Fibroblast of villous mesenchyme (primary cell): ENCODE measurements at places on chromosomes 2 and 18.

- DNase-seq = peak; percentile 73
Measured at GRCh38 chr18:44742718-44743311, 62.1 kb downstream of the SETBP1 start.

- no peak for DNase-seq
Measured at GRCh38 chr18:78999939-79000338, 20.3 kb downstream of the SALL3 start.

- no peak for DNase-seq
Measured at GRCh38 chr2:5519286-5519685, 172.9 kb upstream of the SOX11 start.

- no peak for DNase-seq
Measured at GRCh38 chr2:100194951-100195350, 52.6 kb upstream of the AFF3 start.

DNA sequence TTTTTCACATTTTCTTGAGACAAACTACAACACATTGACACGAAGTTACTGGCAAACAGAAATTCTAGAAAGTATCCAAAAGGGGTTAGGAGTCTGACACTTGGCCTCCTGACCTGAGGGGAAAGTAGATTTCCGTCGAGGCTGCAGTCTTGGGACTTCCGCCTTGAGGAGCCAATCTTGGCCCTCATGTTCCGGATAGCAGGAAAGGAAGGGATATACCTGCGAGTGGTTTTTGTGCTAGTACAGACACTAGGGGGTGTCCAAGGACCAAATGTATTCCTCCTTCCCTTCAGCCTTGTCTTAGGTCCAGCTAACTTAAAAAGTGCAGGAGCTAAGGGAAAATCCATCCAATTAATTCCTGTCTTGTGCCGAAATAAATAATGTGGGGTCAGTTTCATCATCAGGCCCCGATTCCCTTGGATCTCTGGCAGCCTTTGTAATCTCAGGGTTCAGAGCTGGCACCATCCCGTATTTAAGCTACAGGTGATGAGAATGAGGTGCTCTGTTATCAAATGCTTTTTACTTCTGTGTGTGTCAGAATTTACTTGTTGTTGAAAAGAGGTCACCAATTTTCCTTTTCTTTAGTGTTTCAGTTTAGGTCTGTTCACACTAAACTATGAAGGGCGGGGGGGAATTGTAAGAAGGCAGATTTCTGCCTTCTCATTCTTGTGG, 330.2 kb upstream of the FANCL start:
- DNase-seq = peak; percentile 72

DNA sequence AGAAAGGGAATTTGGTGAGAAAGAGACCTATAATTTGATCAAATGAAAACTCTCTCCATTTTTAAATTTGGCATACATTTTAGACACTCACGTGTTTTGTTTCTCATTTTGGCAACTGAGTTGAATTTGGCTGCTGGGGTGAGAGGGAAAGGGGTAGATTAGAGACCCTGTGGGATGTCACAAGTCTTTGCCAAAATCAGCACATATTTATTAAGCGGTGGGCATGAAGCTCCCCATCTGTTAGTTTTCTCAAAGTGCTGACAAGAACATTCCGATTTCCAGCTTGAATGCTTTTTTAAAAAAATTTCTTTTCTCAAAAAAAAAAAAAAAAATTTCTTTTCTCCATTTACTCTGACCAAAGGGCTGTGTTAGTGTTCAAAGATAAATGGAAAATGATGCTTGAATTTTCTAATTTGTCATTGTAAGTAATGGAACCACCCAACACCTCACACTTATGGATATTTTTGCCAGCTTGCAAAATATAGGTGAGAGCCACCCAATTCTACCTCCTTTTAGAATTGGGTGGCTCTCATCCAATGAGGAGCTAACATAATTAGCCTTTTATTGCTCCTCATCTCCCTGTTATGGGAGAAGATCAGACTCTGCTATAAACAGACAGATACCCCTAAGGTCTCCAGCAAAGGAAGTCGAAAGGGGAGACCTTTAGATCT, 222.9 kb upstream of the FN1 start:
- no peak for DNase-seq

- peak; percentile 71 for DNase-seq
Measured at GRCh38 chr2:150610670-150611279, 123.3 kb upstream of the RND3 start.

GRCh38 chr2:171957061-171957460, 34.8 kb downstream of the HAT1 start:
- DNase-seq = peak; percentile 17

DNA sequence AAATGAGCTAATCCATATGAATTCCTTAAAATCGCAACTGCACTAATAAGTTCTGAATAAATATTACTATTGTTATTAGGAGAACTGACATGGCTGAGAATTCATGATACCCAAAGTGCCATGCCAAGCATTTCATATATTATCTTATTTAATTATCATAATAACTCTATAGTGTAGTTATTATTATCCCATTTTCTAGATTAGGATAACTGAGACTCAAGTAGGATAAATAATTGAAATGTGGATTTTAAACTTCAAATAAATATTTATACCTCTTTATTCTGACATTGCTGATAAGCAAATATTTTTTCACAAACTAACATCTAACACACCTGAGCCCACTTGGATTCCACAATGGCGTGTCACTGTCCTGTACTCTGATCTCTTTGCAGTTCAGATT, 492.7 kb downstream of the IRS1 start:
- no peak for DNase-seq

GRCh38 chr2:3666613-3666975, 8.6 kb downstream of the ALLC start:
- no peak for DNase-seq

DNA sequence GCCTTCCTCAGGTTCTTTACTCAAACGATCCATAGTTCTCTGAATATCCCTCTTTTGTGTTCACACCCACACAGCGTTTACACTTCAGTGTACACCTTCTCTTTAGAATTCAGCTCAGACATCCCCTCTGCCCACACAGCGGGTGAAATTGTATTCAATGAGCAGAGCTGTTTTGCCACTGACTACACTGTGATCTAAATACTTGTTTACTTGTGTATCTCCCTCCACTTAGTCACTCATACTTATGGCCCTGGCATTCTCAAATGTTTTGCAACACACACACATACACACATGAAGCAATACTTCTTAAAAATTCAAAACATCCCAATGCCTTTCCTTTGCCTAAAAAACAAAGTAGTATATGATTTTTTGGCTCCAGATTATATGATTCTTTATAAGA, 297.1 kb downstream of the TMX3 start:
- peak; percentile 86 for DNase-seq

- peak; percentile 66 for DNase-seq
Measured at GRCh38 chr2:27959496-27959895, 69.0 kb downstream of the BABAM2 start.

DNA sequence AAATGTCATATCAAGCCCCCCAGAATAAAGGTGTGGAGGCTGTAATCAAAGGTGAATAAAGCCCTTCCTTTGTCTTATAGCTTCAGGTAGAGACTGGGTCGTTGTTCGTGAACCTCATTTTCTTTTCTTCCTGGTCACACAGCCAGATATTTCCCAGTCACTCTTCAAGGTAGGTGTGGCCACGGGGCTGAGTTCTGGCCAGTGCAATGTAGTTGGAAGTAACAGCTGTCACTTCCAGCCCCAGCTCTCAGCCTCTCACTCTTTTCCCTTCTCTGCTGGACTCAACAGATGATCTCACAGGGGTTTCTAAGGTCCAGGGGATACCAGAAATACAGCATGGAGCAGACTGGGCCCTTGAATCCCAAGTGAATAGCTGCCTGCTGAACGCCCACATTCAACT, 15.8 kb upstream of the TRPM8 start:
- no peak for DNase-seq

- DNase-seq = no peak
Measured at GRCh38 chr18:40882468-40882867, 1072.6 kb upstream of the PIK3C3 start.

- peak; percentile 23 for DNase-seq
Measured at GRCh38 chr18:950882-951495, 46.3 kb downstream of the ADCYAP1 start.

DNA sequence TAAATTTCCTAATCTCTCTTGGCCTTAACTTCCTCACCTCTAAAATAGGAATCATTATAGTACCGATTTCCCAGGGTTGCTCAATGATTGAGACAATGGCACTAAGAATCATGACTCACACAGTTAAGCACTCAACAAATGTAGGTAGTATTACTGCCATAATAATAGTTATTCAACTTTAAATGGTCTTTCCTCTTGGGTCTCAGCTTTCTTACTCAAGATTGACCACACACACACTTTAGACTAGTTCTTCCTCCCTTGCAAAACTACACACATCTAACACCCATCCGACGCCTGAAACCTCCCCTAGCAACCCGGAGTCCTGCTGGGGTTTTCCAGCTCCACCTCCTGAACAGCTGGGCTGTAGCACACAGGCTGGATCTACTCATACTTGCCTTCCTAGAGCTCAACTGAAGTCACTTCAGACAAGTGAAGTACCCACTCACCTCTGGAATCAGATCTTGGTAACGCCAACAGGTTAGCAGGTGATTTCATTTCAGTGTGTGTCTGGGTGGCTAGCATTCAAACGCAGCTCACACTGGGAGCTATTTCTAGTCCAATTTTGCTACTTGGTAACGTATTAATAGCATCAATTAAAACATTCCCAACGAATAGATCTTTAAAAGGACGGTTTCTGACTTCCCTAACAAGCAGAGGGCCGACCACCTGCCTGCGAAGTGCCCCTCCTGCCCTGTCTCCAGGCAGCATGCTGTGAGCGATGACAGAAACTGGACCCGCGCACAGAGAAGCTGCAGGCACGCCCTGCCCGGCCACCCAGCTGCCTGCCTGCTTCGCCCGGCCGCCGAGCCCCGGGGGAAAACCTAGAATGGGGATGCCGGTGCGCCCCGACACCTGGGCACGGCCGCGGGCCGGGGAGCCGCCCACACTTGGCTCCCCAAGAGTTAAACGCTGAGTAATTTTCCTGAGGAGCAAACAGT, 1.1 kb downstream of the UXS1 start:
- peak; percentile 85 for DNase-seq

DNA sequence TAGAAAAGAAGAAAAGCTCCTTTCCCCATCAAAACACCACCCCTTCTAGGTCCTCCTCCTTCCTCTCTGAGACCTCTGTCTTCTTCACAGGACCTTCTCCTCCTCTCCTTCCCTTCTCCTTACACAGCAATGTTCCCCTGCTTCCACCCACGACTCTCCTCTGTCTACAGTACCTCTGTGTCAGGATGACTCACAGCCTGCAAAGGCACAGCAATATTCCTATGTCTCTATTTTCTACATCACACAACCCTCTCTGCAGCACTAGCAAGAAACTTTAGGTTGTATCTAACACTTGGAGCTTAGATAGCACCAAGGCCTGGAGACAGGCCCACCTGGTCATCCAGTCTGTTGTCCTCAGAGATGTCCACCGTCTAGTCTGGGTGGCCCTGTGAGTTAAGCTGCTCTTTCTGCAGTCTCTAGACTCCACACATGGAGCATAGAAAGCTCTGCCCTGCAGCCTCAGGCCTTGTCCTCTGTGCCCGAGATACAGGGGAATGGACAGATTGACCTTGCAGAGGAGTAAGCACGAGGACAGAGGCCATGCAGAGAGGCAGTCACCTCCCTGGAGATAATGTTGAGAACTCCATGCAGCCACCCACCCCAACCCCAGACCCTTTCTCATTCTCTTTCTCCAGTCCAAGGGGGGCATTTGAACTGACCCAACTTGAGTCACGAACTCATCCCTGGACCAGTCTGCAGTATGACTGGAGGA, 212.0 kb downstream of the TNS1 start:
- DNase-seq = peak; percentile 25

DNA sequence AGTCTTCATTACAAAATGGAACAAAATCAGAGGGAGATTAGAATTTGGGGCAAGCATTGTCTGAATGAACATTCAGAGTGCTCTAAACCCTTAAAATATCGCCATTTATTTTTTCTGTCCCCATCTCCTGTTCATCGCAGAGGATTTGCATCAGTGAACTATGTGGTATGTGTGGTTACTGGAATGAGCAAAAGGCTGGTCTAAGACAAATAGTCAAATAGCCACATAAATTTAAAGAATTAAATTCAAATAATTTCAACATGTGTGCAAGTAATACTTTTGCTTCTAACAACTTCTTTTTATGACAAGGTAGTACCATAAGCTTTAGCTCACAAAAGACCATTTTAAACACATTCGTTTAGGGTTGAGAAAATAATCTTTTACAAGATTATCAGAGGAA, 82.6 kb upstream of the ST8SIA3 start:
- no peak for DNase-seq

- no peak for DNase-seq
Measured at GRCh38 chr2:14633461-14634181, 1.1 kb downstream of the LRATD1 start.

DNA sequence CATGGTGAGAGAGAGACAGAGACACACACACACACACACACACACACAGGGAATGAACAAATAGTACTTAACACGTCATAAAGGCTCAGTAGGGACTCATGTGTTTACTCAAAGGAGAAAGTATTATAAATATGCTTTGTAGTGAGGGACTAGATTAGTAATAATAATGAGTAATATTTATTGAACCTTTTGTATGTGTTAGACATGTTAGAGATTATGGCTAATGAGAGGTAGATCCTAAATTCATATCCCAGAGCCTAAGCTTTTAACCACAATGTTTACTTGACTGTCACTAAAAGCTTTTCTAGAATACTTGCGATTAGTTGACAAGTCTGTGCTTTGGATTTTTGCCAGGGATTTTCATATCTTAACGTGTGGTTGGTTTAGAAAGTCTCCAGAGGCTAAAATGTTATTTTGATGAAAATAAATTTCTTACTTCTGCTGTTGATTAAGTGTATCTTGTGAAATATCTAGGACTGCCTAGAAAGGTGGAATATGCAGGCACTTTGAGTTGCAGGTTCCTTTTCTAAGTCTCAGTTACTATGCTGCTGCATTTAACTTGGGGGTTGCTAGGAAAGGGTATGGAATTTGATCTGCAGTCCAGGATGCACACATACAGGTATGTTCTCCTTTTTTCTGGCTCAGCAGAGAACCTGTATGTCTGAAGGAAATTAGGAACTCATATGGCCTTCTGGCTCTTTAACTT, 64.5 kb downstream of the UBR3 start:
- peak; percentile 82 for DNase-seq

GRCh38 chr2:43927442-43927841, 68.3 kb downstream of the LRPPRC start:
- DNase-seq = no peak

GRCh38 chr18:28099237-28099636, 77.7 kb downstream of the CDH2 start:
- DNase-seq = no peak

DNA sequence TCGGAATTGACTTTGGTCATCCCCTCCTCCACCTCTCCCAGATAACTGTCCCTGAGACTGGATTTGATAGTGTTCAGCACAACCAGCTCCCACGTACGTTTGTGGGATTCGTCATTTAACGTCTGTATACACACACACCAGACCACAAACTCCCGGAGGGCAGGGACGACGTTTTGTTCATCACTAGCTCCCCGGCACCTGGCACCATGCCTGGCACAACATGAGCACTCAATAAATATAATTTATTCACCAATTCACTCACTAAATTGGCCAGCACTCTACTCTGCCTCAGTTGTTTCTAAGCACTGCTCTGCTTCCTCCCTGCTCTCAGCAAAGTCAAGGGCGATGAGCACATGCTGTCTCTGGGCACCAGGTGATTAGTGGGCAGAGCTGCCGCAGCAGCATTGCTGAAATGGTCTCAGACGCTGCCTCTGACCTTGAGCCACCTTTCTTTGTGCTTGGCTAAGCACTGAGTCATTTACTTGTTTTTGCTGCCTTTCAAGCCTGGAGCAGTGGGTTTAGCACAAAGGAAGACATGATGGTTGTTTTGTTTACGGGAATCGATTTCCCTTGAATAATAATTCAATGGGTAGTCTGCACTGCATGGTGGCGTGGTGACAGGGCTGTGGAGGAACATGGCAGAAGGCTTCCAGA, 19.3 kb upstream of the LOXHD1 start:
- peak; percentile 6 for DNase-seq

- no peak for DNase-seq
Measured at GRCh38 chr2:19876751-19877150, 25.0 kb downstream of the TTC32 start.
